AG04450 (cell line): ENCODE measurements at places on chromosomes 5 and 9.

GRCh38 chr5:102090770-102091169, 205.3 kb downstream of the SLCO4C1 start:
- DNase-seq = no peak

DNA sequence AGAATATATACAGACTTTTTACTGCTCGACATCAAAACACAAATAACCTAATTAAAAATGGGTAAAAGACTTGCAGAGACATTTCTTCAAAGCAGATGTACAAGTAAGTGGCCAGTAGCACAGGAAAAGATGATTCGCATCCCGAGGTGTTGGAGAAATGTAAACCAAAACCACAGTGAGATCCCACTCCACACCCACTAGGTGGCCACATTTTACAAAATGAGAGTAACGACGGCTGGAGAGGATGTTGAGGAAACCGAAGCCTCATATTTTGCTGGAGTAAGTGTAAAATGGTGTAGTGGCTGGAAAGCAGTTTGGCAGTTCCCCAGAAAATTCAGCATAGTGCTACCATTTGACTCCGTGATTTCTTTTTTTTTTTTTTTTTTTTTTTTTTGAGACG, 21.3 kb upstream of the GBGT1 start:
- peak; percentile 15 for DNase-seq

DNA sequence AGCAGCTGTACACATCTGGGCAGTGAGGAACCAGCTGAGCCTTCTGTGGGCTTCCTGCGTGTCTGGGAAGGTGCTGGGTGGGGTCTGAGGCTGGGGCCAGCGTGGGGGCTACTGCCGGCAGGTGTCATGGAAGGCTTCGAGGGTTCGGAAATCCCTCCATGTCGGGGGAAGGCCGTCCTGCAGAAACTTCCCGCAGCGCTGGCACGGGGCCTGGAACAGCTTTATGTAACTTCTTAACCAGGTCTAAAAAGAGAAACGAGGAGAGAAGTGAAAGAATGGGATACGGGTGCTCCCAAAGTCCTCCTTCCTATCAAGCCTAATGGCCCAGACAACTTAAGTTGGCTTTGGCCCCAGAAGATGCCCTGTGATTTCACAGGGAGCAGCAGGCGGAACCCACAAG, 120.6 kb upstream of the RAPGEF1 start:
- no peak for DNase-seq

GRCh38 chr9:78351816-78352215, 54.9 kb downstream of the PSAT1 start:
- no peak for DNase-seq

GRCh38 chr5:15526413-15526812, 26.4 kb downstream of the FBXL7 start:
- no peak for DNase-seq

- no peak for DNase-seq
Observed at GRCh38 chr5:176427971-176428370, 11.6 kb upstream of the CLTB start.

- no peak for DNase-seq
Observed at GRCh38 chr5:53908757-53909156, 348.3 kb downstream of the NDUFS4 start.

DNA sequence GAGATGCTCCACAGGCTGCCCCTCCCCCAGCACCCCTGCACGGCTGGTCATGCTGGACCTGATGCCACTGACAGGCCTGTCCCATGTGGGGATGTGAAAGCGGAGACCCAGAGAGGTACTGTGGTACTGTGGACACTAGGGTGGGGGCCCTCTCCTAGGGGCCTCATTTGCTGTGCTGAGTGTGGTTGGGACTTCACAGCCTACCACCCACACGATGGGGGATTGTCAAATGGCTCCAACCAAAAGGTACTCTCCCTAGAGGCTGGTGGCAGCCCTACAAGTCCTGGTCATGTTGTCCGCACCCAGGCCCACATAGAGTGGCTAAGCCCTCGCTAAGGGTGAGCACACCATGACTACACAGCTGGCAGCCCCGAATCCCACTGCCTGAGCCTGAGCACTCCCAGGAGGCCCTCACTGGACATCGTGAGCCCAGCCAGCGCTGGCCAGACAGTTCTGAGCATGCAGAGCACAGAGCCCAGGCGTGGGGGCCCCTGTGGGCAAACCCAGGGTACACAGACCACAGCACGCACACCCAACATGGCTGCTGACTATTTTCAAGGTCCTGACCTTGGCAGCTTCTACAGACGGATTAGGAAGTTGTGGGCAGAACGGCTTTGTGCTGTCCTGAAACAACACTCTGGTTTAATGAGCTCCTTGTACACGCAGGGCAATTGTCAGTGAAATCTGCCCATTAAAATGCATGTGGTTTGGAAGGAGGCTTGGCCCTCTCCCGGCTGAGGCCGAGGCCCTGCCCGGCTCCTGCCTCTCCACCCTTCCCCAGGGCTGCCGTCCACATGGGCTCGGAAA, 214.1 kb downstream of the HSPA4 start:
- no peak for DNase-seq

DNA sequence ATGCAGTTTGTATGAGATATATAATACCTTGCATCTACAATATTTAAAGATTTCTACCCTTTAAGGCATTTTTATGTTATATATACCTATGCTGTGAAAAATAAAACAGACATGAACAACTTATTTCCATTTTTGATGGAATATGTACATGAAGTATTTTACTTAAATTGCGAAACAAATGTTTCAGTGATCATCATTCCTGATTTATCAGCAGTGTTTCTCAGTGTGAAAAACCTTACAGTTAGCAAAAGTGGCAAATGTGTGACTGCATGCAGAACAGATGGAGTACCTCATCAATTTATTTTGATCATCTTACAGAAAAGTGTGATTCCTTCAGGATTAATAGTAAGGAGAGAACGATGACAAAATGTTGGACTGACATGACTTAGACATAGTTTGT, 43.1 kb downstream of the PRR16 start:
- DNase-seq = no peak

GRCh38 chr5:10059980-10060379, 189.7 kb downstream of the ATPSCKMT start:
- no peak for DNase-seq

DNA sequence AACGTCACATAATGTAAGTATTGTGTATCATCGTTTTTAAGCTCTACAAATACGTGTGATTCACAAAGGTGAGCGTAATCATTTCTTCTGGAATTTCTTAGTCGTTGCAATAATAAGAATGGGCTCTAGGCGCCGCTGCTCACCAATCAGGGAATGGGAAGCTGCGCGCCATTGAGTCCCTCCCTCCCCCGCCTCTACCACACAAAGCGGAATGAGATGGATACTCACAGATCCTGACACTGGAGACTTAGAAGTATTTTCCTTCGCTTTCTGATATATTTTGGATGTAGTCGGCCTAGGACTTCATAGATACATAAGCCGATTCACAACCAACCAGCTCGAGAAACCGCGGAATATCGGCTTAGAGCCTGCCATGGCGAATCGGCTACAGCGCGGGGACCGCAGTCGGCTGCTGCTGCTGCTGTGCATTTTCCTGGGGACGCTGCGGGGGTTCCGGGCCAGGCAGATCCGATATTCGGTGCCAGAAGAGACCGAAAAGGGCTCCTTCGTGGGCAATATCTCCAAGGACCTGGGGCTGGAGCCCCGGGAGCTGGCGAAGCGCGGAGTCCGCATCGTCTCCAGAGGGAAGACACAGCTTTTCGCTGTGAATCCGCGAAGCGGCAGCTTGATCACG, at the start of gene PCDHGA11:
Gene PCDHGA11 (plus strand): TSS at position 197 of the 634 bp plus-strand sequence. CDS start 177 bp downstream, at position 374.
- no peak for DNase-seq

- DNase-seq = no peak
Observed at GRCh38 chr9:103301051-103301450, 305.9 kb downstream of the CYLC2 start.

GRCh38 chr9:80156262-80156661, 584.5 kb downstream of the TLE4 start:
- no peak for DNase-seq

GRCh38 chr5:151298063-151298855, 5.3 kb downstream of the SLC36A3 start:
- DNase-seq = no peak

- DNase-seq = no peak
Observed at GRCh38 chr5:2797160-2797559, 45.7 kb upstream of the IRX2 start.

DNA sequence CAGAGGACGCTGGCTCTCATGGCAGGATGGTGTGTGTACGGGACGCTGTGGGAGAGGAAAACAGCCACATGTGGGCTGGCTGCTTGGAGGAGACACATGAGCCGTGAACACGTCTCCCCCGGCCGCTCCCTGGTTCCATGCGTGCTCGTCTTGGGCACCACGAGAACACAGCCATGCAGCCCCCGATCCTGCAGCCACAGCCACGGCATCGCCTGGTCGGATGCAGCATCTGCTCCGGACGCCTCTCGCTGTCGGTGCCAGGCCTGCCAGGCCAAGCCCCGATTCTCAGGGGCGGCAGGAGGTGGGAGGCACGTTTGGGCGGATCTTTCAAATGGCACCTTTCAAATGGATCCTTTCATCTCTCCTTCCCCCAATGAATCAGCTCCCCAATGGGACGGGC, 3.2 kb downstream of the LCN10 start:
- no peak for DNase-seq

- DNase-seq = no peak
Observed at GRCh38 chr5:88888848-88889188, 5.8 kb upstream of the MEF2C start.

- no peak for DNase-seq
Observed at GRCh38 chr5:10519729-10520128, 44.1 kb upstream of the ANKRD33B start.

DNA sequence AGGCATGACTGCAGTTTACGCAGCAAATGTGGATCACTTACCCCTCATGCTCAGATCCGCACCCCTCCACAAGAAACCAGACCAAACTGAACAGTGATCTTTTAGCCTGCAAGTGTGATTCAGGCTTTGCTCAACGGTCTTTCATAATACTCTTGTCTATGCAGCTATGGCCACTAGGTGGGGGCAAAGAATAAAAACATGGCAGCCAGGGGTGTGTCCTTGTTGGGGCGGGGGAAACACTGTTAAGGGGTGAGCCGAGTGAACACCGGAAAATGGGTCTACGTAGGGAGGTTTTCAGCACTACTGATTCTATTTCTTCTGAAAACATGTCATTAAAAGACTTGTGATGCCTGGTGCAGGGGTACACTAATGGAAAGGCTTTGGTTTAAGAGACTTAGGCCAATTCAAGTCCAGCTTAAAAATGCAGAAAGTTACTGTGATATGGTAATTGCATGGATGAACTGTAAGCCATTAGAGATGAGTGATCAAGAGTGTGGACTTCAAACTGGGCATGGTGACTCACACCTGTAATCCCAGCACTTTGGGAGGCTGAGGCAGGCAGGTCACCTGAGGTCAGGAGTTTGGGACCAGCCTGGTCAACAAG, 49.9 kb upstream of the GPR151 start:
- peak; percentile 3 for DNase-seq

- no peak for DNase-seq
Observed at GRCh38 chr9:123742009-123742767, 187.7 kb downstream of the DENND1A start.

- no peak for DNase-seq
Observed at GRCh38 chr5:937151-937924, 44.7 kb downstream of the TRIP13 start.

DNA sequence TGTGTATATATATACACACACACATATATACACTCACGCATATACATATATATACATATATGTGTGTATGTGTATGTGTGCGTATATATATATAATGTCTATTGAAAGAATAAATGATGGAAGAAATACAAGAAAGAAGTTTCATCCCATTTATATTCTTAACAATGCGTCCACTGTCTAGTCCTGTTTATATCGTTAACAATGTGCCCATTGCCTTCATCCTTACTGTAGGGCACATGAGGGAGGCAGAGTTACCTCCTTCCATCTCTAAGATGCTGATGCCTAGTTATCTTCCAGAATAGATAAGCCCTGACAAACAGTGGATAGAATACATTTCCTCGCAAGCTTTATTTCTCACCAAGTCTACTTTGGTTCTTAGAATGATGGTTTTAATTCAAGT, 389.8 kb upstream of the SEMA6A start:
- no peak for DNase-seq

GRCh38 chr5:172779691-172780341, 8.8 kb upstream of the DUSP1 start:
- no peak for DNase-seq

DNA sequence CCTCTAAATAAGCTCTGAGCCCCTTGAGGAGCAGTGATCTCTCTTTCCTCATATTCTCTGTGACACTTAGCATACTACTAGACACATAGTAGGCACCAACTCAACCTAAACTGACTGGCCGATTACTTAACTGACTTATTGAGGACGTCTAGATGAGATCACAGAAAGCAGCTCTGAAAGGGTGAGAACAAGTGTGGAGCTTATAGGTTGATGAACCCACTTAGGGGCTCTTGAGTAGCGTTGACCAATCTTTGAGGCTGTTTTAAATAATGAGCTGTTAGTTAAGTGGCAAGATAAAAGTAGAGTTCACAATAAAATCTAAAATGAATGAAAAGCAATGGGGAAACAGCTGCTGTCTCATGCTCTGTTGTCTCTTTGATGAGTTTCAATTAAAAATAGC, 124.7 kb upstream of the TNPO1 start:
- no peak for DNase-seq

- no peak for DNase-seq
Observed at GRCh38 chr5:40734986-40735385, 20.8 kb downstream of the TTC33 start.

GRCh38 chr5:98774192-98775033, 950 bp downstream of the RGMB start:
- no peak for DNase-seq

GRCh38 chr5:83428126-83428525, 43.4 kb upstream of the VCAN start:
- no peak for DNase-seq

- no peak for DNase-seq
Observed at GRCh38 chr5:59125011-59125961, 542.4 kb downstream of the RAB3C start.

- DNase-seq = no peak
Observed at GRCh38 chr9:447230-448025, 232.8 kb downstream of the DOCK8 start.

DNA sequence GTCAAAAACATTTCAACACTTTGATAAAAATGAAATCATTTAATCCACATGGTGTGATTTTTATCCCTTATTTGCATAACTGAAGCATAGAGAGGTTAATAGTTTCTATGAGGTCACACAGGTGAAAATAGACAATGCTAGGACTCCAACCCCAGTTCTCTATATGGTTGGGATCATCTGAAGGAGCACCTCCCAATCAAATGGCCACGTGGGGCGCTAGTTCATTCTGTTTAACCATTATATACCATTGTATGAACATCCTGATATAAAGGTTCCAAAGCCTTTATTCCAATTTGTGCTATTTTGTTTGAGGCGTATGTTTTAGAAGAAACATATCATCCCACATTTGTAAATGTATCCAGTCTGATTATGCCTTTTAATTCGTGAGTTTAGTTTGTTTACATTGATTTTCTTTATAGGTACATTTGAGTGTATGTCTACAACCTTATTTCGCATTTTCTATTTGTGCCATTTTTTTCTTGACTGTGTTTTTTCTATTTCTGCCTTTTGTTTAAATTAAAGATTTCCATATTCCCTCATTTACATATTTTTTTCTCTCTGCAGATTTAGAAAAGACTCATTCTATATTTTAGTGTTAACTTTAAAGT, 1092.0 kb downstream of the MAT2B start:
- no peak for DNase-seq

- no peak for DNase-seq
Observed at GRCh38 chr9:79166005-79166404, 405.8 kb upstream of the TLE4 start.
